Activated CD4-positive, CD25-positive, alpha-beta regulatory T cell (primary cell): ENCODE measurements at places on chromosomes 5 and 9.
A peak's percentile ranks its signal among the peaks of the same experiment; 100 is the strongest.

GRCh38 chr9:124780757-124781151 lies 3.8 kb downstream of the OLFML2A start:
- no peak for DNase-seq

DNA sequence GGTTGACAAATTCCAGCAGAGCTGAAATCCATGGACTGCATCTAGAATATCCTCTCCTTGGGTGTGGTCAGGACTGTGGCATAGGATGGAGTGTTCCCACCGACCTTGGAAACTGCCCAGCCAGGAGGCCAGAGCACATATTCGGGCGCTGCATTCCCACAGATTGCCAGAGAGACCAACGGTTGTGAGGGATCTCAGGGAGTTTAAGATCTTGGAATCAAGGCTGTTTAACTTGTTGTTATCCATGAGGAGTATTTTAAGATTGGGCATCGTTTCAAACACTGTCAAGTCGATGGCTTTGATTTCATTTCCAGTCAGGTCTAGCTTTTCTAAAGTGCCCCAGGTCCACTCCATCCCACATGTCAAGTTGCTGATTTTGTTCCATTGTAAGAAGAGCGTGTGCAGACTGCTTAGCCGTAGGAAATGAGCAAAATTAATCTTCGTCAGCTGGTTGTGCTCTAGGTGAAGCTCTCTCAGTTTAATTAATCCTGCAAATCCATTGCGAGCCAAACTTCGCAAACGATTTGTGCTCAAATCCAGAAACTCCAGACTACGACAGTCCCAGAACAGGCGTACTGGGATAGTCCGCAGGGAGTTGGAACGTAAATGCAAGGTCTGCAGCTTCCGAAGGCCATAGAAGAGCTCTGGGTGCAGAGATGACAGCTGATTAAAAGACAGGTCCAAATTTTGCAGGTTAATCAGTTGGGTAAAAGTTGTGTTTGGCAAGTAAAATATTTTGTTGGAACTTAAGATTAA lies 1.5 kb downstream of the LRRTM2 start:
- no peak for DNase-seq

DNA sequence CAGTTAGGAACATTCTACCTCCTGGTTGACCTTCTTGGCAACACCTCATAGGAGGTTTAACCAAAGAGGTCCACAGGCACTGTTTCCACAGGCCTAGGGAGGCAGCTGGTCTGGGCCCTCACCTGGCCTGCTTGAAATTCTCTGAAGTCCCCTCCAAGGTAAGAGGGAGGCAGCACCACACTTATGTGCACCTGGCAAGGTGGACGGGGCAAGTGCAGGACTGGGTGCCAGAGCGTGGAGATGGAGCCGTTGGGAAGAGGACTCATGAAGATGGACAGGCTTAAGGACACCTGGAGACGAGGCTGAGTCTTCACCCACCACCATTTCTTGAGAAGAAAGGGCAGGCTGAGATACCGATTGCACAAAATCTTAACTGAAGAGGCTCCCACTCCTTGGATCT lies 6.6 kb upstream of the BARHL1 start:
- DNase-seq = no peak

GRCh38 chr5:92795633-92796032 lies 785.4 kb downstream of the NR2F1-AS1 start:
- DNase-seq = no peak

GRCh38 chr5:177403102-177403791 lies 2.8 kb upstream of the PFN3 start:
- DNase-seq = no peak

DNA sequence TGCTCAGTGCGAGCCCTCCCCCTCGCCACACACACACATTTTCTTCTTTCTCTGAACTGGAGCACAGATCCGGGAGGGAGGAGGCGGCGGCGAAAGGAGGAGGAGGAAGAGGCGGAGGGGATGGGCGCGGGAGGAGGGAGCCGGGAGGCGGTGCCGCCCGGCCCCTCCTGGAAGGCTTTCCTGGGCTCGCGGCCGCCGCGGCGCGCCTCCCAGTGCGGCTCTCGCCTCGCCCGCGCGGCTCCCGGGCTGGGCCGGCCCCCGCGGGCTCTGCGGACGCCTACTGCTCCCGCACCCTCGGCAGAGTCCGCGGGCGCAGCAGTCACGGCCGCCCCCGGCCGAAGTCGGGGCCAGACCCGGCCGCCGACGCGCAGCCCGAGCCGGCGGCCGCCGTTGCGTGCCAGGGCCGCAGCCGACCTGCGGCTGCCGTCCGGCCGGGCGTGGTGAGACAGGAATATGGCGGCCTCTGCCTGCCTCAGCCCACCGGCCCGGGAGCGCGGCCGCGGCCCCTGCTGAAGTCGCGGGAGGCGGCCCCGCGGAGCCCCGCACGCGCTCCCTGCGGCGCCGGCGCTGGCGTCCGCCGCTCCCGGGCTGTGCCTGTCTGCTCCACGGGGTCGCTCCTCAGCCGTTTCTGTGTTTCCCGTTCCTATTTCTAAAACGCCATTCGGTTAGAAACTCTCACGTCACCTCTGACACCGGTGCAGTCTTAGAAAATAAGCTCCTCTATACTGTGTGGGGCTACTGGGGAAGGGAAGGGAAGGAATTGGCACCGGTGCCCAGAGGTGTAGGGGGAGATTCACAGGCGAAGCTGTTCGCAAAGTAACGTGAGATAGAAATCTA lies 500 bp upstream of the GNAQ start:
- DNase-seq = no peak

DNA sequence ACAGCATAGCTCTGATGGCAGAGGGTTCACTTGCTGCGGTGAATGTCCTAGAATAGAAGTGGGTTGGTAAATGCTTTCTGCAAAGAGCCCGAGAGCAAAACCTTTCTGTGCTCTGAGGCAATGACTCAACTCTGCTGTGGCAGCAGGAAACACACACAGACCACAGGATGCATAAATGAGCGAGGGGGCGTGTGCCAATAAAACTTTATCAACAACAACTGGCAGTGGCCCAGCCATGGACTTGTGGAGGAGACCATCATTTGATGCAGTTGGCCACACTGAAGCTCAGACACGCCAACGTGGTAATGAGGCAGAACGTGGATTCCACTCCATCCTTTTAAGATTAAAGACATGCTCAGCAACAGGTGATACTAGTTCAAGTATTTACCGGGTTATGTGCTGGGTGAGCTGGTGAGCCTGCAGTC lies 6.8 kb downstream of the MRPL36 start:
- DNase-seq = peak; percentile 49

- no peak for DNase-seq
Measured at GRCh38 chr5:172107571-172107970, 80.5 kb downstream of the STK10 start.

DNA sequence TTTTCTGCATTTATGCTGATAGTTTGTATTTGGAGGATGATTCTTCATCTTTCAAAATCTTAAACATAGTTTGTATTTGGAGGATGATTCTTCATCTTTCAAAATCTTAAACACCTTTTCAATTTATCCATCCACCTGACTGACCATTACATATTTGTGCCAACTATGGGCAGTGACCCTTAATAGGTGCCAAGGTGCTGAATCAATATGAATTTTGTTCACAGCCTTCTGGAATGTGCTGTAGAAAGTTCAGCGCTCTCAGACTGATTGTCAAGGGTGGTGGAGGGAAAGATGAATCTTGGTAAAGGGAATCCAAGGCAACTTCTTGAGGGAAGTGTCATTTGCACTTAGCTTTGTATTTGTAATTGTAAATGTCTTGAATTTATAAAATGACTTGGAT lies 18.1 kb downstream of the ZNF618 start:
- DNase-seq = no peak

GRCh38 chr5:169080448-169080911 lies 220.5 kb downstream of the SLIT3 start:
- no peak for DNase-seq

DNA sequence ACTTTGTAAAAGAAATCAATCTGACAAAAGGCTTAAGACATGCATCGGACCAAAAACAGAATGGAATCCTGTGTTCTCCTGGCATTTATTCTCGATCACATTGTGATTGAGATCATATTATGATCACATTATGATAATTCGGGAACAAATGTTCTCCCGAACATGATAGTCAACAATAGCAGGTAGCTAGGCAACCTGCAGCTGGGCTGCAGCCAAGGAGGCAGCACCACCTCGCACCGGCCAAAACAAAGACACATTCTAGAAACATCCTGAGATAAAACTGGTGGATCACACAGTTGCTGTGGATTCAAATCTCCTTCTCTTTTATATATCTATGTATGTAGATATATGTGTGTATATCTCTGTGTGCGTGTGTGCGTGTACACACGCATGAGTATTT lies 480.6 kb upstream of the CYLC2 start:
- DNase-seq = no peak

DNA sequence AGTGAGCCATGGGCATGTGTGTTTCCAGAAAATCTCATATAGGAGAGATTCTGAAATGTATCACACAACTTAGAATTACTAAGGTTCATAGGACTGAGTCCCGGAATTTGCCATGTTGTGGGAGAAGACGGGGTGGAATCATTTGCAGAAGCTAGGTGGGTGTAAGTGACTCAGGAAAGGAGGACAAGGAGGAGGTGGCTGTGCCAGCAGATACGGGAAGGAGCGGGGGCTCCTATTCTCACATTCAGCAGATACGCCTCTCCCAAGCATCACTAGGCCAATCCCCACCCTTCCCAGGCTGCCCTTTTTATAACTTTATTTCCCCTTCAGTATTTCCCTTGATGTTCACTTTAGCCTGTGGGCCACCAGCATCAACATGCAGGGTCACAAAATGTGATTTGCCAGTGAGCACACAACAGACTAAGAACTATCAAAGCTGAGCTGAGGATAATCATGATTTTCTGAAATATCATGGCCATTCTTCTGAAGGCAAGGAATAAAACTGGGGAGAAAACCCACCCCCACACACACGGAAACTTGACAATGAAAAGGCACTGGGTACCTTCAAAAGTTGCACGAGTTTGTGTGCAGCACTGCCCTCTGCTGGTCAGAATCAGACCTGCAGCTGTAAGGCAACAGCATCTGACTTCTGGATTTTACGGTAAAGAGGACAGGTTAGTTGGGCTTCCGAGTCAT lies 133.2 kb downstream of the MTX3 start:
- DNase-seq = peak; percentile 34

- no peak for DNase-seq
Measured at GRCh38 chr5:68999181-68999580, 94.6 kb upstream of the SLC30A5 start.

DNA sequence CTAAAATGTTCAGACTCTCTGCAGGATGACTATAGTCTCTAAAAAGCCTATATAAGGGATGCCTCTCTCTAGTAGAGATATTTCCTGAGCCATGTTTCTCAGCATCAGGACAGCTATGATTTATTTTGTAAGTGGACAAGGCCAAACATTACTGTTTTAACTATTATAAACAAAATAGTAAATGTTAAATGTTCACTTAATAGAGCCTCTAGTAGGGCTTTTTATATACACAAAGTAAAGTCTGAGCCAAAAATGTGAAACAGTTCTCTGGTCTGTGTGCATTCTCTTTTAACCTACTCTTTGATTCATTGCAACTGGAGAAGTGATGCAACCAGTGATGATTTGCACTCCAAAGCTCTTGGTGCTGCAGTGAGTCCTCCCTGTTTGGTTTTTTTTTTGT lies 220.5 kb downstream of the GDNF start:
- DNase-seq = no peak

- no peak for DNase-seq
Measured at GRCh38 chr5:179509239-179509638, 41.1 kb upstream of the RUFY1 start.

DNA sequence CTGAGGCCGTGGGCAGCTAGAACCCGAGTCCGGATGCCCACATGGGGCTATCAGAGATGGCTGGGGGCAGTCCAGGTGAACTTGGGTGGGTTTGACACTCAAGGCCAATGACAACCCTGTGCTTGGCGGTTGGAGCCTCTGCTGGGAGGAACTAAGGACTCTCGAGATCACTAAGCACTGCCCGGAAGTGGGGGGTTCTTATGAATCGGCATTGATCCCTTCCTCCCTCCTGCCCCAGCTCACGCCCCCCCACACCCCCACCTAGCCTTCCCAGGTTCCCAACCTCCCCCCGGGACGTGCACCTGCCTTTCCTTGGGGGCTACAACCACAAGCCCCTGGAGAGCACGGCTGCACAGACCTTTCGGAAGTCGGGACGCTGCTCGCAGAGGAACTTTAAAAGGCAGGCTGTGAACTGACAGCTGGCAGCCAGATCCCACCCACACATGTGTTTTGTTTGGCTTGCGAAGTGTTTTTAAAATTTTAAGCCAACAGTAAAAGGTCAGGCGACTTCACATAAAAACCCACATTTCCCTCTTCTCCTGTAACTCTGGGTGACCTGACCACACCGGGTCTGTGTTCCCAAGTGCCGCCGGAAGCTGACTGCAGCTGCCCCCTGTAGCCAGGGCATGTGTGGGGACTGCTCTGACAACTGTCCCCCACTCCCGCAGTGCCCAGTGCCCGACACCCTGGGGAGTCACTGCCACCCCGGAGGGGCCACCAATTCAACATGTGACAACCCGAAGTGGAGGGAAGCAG lies 5.1 kb upstream of the RALGDS start:
- no peak for DNase-seq
